Cardiac ventricle fibroblast (primary cell): ENCODE measurements at places on chromosomes 7 and 10. TPM values are rescaled to one million over a fixed set of nuclear protein-coding genes. Genes with fewer than 3 reads are reported as not detected.

Gene BTBD16
- not detected in 2 replicates for total RNA-seq

Gene C7orf57
- total RNA-seq: not detected in 2 replicates

Gene JAZF1
- 9.0 and 10.5 TPM in 2 replicates for total RNA-seq

Gene HSPA12A
- total RNA-seq: 3.7 and 5.2 TPM in 2 replicates

Gene CAMK2B
- total RNA-seq: 0.44 and 0.68 TPM in 2 replicates

Gene ANKRD61
- not detected in 2 replicates for total RNA-seq
